ENCODE measurements at places on chromosomes 7 and 10. TPM values are rescaled to one million over a fixed set of nuclear protein-coding genes. Genes with fewer than 3 reads are reported as not detected.

Gene HOXA5
- 83.8 TPM for polyA plus RNA-seq

Gene PLEKHS1
- 0.04 TPM for polyA plus RNA-seq

DNA sequence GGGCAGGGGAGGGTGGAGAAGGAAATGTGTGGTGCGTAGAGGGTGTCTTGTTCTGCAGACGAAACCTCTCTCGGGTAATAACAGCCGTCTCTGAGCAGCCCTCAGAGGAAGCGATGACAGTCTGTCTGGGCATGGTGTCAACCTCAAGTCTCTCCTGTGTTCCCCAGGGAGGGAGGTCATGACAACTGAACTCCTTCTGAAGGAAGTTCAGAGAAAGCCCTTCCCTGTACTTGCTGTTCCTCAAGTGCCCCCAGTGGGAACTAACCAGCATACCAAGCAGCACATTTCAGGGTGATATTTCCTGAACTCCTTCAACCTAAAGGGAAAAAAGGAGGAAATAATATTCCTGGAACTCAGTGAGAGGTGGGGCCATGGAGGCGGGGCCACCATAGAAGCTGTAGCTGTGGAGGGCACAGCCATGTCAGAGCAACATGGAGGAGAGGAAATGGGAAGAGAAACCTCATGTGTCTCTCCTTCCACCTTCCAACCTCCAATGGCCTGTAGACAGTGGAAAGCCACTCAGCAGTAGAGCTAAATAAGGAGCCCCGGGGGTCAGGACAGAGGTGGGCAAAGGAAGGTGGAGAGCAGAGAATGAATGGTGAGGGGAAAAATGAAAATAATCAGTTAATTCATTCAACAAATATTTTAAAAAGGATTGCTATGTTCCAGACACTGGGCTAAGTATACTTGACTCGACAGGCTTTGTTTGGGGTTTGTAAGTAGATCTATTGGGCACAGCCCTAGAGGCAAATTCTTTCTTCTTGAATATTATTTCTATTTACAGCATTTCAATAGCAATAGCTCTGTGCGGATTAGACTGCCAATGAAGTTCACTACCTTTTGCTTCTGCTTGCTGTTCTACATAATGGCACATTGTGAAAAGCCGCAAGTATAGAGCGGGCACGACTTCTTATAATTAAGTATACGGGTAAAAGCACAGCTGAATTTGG, 61.0 kb upstream of the AOAH start:
- DNase-seq: no peak

GRCh38 chr10:28679581-28680357, 2.4 kb downstream of the BAMBI start:
- DNase-seq: no peak

Gene GBX1
- 0.22 TPM for polyA plus RNA-seq

GRCh38 chr10:103021150-103021899, 103.2 kb downstream of the CNNM2 start:
- no peak for DNase-seq

All from right renal pelvis (tissue), 4 donors.